ENCODE measurements at places on chromosomes 4 and X.

- DNase-seq: no peak
Measured at GRCh38 chr4:184400891-184401290, 73.5 kb downstream of the IRF2 start.

- no peak for DNase-seq
Measured at GRCh38 chr4:159227378-159227777, 124.5 kb downstream of the RAPGEF2 start.

- no peak for DNase-seq
Measured at GRCh38 chrX:44175455-44175854, 168.0 kb downstream of the EFHC2 start.

GRCh38 chrX:9729171-9729885 is 36.3 kb downstream of the GPR143 start:
- no peak for DNase-seq

GRCh38 chrX:134908356-134908755 is 82.4 kb upstream of the SMIM10 start:
- no peak for DNase-seq

All from GM19239 (cell line).